ENCODE measurements at places on chromosomes 2 and 18.

DNA sequence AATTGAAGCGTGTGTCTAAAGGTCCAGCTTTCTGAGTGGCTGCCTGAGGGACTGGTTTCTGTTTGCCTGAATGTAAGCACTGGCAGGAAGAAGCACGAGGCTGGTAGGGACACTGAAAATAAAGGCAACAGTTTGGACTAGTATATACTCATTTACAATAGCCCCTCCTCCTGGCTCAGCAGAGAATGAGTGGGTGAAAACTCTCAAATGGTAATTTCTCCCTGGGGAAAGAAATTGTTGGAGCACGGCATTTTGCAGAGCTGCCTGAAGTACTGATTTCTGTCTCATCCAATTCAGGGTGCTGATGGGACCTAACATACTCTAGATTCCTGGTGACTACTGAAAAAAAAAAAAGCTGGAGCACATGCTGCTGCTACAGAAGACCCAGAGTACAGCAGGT lies 17.3 kb upstream of the SPP2 start:
- no peak for DNase-seq

- DNase-seq = no peak
Measured at GRCh38 chr18:51149670-51150069, 47.8 kb downstream of the MEX3C start.

DNA sequence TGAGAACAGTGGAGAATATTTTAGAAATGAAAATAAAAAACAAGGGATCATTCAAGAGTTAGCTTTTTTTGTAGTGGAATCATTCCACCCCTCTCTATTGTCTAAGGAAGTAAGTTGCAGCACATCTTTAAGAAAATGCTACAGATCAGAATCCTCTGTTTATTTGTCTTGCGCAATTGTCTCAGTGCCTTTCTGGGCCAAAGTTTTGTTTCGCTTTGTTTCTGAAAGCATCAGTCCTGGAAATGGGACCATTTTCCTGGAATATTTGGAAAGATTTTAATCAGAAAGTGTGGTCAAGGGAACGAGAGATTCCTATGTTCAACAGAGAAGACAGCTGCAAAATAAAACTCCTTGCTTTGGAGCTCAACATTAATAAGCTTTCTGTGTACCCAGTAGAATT lies 74.0 kb downstream of the NRXN1 start:
- DNase-seq = no peak

DNA sequence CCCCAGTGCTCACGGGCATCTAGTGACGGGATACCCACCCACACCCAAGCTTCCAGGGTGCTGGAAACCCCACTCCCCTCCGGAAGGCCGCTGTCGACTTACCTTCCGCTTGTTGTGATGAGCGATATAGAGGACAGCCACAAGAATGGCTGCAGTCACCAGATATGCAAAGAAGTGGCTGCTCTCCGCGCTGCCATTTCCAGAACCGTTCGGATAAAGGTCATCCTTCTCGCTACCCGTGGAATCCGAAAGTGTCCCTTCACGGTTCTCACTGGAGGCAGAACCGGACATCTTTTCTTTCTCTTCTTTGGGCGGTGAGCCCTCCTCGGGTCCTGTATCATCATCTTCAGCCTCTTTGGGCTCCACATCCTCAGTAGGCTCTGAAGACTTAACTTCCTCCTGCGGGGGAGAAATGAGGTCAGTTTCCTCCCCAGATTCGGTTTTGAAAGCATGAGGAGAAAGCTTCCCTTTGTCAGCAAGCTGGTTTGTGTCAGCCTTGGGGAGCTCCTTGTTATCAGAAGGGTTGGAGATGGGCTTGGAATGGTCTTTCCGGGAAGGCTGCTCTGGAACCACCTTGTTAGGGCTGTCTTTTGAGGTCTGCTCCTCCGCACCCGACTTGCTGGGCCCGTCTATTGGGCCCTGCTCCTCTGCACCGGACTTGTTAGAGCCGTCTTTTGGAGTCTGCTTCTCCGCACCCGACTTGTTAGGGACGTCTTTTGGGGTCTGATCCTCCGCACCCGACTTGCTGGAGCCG lies 1.2 kb downstream of the TGOLN2 start:
- no peak for DNase-seq

DNA sequence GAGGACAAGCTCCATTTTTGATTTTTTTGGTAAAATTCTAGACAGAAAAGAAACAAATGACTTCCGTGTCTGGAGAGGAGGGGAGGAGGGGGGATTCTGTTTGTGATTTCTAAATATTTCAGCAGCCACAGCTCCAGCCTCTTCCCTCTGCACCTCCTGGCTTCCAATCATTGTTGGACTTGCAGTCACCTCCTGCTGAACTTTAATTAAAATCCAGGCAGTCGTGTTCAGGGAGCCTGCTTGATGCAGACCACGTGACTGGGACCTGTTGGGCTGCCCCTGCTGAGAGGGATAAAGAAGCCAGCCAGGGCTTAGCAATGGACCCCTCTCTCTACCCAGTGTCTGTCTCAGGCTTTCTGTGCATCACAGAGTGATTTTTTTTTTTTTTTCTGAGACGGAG lies 115.1 kb downstream of the SH3BP4 start:
- no peak for DNase-seq

DNA sequence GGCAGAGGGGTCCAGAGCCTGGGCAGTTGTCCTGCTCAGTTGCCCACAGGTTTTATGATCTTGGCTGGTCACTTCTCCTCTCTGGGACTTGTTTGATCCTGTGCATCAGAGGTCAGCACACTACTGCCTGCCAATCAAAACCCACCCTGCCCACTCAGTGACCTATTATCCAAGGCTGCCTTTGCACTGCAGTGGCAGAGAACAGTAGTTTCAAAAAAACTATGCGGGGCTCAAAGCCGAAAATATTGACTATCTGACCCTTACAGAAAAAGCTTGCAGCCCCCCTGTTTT lies 218.2 kb downstream of the CYP26B1 start:
- no peak for DNase-seq

DNA sequence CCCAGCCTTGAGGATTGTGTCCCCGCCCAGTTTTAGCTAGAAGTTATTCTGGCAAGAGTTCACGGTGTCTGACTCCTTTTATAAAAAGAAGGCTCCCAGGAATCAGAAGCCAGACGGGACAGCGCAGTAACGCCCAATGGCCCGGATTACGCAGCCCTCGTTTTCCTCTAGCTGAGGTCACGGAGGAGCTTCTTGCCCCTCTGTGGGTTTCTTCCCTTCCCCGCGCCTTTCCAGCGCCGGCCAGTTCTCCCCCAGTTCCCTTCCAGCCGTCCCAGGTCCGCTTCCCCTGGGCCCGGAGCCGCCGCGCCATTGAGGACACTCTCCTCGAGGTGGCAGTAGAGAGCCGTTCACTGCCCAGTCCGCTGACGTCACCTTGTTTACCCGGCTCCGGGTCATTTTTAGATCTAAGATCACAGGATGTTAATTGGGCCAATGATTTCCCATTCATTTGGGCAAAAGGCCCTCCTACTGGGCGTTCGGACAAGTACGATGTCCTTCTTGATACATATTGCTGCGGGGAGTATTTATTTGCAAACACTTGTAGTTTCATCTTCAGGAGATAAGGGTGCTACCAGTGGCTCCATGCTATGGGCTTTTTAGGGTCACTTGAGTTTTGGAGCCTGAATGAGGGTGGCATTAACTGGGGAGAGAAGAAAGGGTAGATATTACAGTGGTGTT lies 81.5 kb upstream of the PPM1B start:
- peak; percentile 64 for DNase-seq

DNA sequence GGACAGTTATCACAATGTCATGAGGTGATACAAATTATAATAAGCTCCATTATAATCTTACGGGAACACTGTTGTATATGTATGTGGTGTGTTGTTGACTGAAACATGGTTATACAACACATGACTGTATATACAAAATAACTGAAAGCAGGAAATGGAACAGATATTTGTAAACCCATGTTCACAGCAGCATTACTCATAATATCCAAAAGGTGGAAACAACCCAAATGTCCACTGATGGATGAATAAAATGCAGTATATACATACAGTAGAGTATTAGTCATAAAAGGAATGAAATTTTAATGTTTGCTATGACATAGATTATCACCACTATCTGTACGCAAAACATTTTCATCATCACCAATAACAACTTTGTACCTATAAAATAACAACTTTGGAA lies 107.3 kb downstream of the USP34 start:
- no peak for DNase-seq

DNA sequence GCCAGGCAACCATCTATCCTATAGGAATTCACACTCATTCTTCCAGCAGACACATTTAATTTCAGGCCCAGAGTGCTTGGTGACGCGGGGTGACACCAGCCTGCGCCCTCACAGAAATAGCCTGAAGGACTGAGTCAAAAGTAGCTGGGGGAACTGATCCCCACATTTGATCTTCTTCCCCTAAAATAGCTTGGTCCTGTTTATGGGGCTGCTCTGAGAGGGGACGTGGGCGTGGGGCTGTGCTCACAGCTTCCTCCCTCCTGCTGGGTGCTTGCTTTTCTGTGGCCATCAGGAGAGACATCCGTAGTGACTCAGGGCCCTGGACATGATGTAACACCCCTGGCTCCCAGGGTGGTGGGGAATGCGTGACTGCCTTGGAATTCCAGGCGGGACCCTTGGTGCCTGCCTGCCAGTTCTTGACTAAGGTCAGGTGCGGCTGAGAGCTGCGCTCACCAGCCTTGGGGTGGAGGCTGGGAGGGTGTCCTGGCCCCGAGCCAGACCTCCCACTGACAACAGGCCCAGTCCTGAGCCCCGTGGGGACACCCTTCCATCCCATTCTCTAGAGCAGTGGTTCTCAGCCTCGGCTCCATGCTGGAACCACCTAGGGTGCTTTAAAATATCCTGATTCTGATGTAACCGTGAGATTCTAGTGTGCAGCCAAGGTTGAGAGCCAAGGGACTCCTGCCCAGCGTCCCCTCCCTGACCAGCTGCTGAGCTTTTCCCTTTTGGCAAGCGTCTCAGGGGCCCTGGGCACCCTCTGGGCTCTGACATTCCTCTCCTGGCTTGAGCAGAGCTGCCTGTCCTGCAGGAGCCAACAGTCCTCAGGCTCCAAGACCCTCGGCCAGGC lies 47.4 kb upstream of the SMAD7 start:
- no peak for DNase-seq

DNA sequence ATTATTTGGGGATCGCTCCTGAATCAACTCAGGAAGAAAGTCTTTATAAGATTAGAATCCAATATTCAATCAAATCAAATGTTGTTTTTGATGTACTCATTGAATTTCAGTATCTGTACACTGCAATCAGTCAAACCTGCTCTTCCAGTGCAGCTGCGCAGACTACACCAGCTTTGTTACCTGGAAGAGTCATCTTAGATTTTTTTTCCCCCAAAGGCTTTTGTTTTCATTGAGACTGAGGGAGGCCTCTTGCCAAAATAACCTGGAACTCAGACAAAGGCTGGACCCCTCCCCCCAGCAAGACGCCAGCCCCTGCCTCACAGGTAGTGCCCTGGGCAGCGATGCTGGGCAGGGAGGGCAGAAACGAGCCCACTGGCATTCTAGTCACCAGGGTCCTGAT lies 74.8 kb downstream of the ARHGEF4 start:
- no peak for DNase-seq

- DNase-seq = no peak
Measured at GRCh38 chr2:95353055-95353575, 49.4 kb upstream of the FAHD2A start.

DNA sequence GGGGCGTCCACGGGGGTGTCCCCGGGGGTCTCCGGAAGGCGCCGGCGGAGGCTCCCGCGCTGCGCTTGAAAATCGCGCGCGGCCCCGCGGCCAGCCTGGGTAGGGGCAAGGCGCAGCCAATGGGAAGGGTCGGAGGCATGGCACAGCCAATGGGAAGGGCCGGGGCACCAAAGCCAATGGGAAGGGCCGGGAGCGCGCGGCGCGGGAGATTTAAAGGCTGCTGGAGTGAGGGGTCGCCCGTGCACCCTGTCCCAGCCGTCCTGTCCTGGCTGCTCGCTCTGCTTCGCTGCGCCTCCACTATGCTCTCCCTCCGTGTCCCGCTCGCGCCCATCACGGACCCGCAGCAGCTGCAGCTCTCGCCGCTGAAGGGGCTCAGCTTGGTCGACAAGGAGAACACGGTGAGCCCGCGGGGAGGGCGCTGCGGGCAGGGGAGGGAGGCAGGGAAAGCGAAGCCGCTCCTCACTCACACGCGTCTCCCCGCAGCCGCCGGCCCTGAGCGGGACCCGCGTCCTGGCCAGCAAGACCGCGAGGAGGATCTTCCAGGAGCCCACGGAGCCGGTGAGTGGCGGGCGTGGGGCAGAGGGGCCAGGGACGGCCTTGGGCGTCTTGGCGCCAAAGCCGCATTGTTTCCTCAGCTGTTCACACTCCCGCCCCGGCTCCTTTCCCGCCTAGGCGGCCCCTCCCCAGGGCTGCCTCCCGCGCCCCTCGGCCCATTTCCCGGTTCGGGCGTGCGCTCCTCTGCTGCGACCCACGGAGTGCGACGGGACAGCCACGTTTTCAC lies at the start of gene RRM2:
Gene RRM2 (plus strand): TSS at position 240 of the 781 bp plus-strand sequence. CDS start 60 bp downstream, at position 300.
- peak; percentile 70 for DNase-seq

- no peak for DNase-seq
Measured at GRCh38 chr2:1739961-1740715, 4.2 kb downstream of the PXDN start.

- DNase-seq = no peak
Measured at GRCh38 chr2:82260521-82260920, 1956.0 kb upstream of the LRRTM1 start.

DNA sequence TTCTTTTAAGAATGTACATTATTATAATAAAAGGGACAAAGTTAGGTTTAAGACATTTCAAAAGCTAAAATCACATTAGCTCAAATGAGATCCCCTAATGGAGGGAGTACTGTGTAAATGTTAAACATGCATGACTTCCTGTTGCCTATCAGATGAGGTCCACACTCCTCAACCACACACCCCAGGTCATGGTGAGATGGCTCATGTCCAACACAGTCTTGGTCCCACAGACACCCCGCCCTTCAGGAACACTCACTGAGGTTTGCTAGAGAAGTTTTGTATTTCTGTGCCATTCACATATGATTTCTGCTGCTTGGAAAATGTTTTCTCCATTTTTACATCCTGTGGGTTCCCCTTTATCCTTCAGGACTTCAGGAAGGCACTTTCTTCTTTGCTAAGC lies 491.0 kb downstream of the SOX11 start:
- no peak for DNase-seq

Data from stimulated activated CD4-positive, alpha-beta T cell treated with anti-CD3 and anti-CD28 coated beads, Interleukin-15, amount 100 ng/mL, for 1 hour (primary cell).